ENCODE measurements at places on chromosomes 4 and X. TPM values are rescaled to one million over a fixed set of nuclear protein-coding genes. Genes with fewer than 3 reads are reported as not detected.

Gene ODAPH
- 55.3 TPM for total RNA-seq

DNA sequence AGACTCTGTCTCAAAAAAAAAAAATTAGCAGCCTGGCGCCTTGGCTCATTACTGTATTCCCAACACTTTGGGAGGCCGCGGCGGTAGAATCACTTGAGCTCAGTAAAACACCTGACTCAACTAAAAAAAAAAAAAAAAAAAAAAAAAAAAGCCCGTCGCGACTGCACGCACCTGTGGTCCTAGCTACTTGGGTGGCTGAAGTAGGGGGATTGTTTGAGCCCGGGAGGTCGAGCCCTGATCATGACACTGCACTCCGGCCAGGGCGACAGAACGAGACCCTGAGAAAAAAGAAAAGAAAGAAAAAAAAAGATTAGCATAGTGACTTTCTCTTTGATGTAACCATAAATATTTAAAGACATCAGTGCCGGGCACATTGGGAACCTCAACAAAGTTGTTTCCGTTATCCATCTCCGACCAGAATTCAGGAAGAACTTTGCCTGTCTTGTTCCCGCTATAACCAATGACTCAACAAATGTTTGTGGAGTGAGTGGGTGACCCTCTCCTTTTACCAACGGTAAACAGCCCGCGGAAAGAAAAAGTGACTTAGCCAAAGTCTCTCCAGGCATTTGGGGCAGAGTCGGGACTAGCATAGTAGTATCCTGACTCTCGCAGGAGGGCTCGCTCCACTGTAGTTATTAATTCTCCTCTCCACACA, 553 bp upstream of the MED28 start:
- DNase-seq: peak; percentile 74

GRCh38 chr4:41111791-41112190, 102.6 kb downstream of the APBB2 start:
- DNase-seq: no peak

- no peak for DNase-seq
Observed at GRCh38 chr4:70299643-70300042, 35.1 kb upstream of the CABS1 start.

DNA sequence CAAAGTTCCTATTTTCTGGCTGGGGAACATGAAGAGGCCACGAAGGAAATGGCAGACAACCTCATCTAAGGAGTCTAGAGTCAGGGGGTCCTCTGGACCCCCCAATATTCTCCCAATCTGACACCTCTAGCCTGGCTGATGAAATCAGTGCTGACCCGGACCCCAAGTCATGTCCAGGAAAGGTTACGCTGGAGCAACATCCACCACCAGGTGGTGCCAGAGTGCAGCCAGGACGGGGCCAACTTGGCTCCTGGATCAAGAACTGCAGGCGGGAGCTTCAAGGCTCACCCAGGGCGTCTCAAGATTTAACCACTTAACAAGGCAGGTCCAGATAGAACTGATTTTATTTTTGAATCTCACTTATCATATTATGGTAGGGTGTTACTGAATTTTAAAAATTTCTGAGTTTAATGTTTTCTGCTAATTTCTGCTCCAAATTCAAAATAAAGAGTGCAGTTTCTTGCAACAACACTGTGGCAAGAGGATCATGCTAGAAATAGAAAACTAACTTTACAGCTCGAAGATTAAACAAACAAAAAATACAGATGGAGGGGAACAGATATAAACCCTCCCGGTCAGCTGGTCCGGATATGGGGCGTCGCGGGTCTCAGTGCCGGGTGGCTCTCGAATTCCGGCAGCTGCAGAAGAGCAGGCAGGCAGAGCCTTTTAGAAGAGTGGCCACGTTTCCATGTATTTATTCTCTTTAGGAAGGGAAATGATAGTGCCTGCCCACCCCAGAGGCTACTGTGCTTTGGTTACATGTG, 135.5 kb downstream of the AFAP1 start:
- DNase-seq: peak; percentile 55

DNA sequence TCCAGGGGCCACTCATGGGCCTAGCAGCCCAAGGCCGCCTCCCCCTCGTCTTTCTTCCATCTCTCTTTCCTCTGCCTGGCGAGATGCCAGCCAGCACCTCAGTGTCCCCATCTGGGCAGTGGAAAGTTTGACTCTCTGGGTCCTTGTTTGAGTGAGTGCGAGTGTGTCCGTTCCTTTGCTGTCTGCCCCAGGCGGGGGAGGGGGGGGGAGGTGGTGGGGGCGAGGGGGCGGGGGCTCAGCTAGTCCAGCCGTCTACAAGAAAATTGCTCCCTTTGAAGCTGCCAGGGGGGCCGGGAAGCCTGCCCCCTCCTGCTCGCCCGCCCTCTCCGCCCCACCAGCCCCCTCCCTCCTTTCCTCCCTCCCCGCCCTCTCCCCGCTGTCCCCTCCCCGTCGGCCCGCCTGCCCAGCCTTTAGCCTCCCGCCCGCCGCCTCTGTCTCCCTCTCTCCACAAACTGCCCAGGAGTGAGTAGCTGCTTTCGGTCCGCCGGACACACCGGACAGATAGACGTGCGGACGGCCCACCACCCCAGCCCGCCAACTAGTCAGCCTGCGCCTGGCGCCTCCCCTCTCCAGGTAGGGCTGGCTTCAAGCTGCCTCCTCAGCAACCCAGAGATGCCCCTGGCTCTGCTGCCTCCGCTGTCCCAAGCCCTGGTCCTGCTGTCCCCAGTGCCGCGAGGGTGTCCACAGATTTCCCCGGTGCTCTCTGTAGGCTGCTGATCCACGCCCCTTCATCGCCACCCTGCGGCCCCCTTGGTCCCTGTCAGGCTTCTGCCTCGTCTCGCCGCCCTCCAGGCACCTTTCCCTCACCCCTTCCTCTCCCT, at the start of gene BGN:
TSS of gene BGN (plus strand) at position 440 of the 821 bp plus-strand sequence. CDS start 9,652 bp downstream, outside the sequence.
- DNase-seq: peak; percentile 63

DNA sequence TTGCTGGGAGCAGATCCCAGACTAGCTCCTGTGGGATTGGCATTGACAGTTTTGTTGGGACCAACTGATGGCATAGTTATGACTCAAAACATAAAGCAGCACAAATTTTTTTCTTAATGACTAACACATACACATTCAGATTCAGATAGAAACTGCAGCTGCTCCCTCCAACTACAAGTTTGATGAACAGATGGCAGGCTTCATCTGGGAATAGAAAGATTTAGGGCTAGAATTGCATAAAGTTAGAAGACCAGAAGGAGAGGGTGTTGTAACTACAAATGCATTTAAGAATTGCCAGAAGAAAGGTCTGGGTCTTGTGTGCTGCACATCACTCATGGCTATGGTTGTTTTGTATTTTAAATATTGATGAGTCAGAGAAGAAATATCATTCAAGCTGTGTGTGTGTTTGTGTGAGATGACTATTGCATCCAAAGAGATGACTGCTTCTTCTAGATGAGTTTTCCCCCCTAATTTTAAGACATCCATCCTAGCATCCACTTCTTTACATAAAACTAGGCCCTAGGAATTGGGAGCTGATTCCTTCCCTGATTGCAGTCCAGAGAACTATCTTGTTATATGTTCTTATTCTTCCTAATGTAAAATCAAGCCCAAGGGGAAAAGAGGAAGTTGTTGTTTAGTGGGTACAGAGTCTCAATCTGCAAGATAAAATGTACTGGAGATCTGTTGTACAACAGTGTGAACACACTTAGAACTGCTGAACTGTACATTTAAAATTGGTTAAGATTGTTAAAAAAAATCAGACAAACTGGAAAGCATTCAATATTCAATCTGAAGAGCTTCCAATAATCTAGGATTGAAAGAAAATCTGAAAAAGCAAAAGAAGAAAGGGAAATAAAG, 175.1 kb downstream of the PARM1 start:
- no peak for DNase-seq

- DNase-seq: no peak
Observed at GRCh38 chrX:9555354-9555753, 90.5 kb downstream of the TBL1X start.

Gene RASGEF1B
- total RNA-seq: 0.77 TPM

Gene CT45A5
- not detected for total RNA-seq

- no peak for DNase-seq
Observed at GRCh38 chr4:155474758-155475157, 98.0 kb upstream of the MAP9 start.

DNA sequence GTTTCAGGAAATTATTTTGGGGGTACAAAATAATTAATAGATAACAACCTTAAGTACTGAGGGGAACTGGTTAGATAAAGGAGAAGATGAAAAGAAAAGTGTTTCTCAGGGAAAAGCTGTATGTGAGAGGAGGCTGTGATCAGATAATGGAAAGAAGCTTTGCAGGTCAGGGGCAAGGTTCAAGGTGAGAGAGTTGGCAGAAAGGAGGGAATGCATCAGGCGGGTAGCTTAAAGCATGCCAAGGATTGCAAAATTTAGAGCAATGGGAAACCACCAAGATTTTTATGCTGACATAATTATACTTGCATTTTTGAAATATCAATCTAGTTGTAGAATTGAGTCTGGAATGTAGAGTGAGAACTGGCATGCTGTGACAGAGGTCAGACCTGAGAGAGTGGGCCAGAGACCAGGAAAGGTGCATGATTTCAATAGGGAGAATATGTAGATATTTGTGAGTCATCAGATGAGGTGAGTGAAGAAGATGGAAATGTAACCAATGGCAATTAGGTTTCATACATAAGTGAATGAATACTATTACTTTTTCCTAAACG, 508.7 kb downstream of the TRIML1 start:
- DNase-seq: no peak

Gene ITM2A
- 40.7 TPM for total RNA-seq

Gene OTC
- total RNA-seq: not detected

DNA sequence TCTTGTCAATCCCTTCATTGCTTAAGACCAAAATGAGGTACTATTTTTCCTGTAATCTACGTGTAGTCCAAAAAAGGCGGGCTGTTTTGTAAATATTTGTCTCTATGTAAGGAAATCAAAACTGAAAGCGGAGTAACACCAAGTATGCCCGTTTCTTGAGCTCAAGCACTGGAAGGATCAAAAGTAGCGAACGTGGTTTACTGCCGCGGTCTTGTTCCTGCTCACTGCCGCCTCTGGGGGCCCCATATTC, 71.5 kb downstream of the AFF1 start:
- DNase-seq: peak; percentile 81

DNA sequence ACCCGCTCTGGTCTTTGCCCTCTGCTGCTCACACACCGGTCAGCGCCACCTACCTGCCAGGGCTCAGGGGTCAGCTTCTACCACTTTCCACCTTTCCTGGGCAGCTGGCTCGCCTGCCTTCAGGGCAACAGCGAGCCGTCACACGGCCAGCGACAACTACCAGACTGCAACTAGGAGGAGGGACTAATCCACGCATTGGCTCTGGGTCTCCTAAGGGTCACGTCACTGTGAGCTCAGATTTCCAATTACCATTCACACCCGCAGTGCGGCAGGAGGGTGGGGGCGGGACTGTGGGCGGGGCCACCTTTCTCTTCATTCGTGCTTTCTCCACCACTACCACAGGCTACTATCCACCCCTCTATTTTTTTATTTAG, at the start of gene BEX5:
TSS of gene BEX5 (minus strand) at position 172 of the 374 bp plus-strand sequence. CDS start 1,712 bp downstream, outside the sequence.
- no peak for DNase-seq

Data from astrocyte (in vitro differentiated cells and primary cell).